Naive B cell (primary cell): ENCODE measurements at places on chromosomes 3 and 15.

GRCh38 chr3:98600412-98601095, 7.1 kb upstream of the CPOX start:
- peaks cover 2% of the 10 kb centered on the region for H3K4me1 ChIP-seq
- H3K4me3 ChIP-seq: no peak overlapping the region
- H3K27me3 ChIP-seq: peaks cover 5% of the 10 kb centered on the region
- H3K27ac ChIP-seq: no peak overlapping the region

DNA sequence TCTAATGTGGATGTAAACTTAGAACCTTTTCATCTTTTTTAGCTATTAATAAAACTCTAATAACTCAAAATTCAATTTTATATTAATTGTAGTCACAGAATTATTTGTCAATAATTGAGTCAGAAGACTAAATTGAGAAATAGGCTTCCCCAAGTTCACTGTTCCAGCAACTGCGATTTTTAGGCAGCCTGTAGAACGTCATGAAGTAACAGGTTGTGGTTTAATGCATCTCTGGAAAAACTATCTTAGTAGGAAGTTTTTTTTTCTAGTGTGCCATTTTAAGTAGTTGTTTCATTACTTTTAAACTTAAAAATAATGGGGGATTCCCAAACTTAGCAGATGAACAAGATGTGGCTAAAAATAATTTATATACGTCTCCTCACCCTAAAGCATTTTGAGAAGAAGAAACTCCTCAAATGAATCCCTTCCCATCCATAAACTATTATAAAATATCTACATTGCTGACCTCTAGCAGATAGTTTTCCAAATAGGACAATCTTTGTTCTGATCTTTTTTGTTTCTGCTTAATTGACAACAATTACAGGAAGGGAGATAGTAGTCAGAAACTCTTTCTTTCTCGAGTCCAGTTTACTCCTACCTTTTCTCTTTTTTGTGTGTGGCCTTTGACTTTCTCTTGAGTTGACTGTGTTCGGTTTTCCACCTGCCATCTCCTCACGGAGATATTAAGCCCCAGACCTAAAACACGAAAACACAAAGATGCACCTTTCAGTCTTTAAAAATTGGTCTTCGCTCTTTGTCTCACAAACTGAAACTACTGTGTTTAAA, 43.1 kb downstream of the LRCH3 start:
- no peak overlapping the region for H3K4me3 ChIP-seq

DNA sequence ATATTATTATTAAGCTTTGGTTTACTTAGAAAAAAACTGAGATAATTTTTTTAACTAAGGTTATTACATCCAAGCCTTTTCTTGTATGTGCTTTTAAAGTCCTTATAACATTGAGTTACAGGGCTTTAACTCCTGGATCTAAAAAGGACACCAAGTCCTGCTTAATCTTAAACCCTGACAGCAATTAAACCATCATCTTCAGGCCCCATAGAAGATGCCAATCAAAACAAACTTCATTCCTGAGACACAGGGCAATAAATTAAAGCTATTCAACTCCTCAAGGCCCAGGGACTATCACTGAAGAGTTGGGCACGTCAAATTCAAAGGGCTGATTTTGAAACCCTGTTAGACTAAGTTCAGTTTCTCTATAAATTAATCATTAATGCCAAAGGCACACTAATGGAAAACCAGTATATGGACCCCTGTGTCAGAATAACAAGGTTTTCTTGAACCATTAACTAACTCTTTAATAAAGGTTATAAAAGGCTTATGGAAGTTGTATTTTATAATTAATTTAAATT, 1152.6 kb downstream of the NSUN3 start:
- no peaks in the 10 kb centered on the region for H3K4me1 ChIP-seq
- H3K36me3 ChIP-seq: no peaks in the 10 kb centered on the region
- H3K27ac ChIP-seq: no peak overlapping the region
- H3K27me3 ChIP-seq: no peaks in the 10 kb centered on the region
- H3K4me3 ChIP-seq: no peak overlapping the region

GRCh38 chr3:88248658-88249057, 98.9 kb downstream of the C3orf38 start:
- no peak overlapping the region for H3K4me3 ChIP-seq
- peaks cover 2% of the 10 kb centered on the region for H3K4me1 ChIP-seq
- H3K27ac ChIP-seq: no peak overlapping the region
- peaks cover 11% of the 10 kb centered on the region for H3K27me3 ChIP-seq
- peaks cover 6% of the 10 kb centered on the region for H3K36me3 ChIP-seq
- no peak for DNase-seq

- H3K27me3 ChIP-seq: no peaks in the 10 kb centered on the region
- no peaks in the 10 kb centered on the region for H3K4me1 ChIP-seq
- H3K36me3 ChIP-seq: no peaks in the 10 kb centered on the region
- no peak overlapping the region for H3K27ac ChIP-seq
Observed at GRCh38 chr3:73341272-73341935, 279.9 kb downstream of the EBLN2 start.

- peaks cover 9% of the 10 kb centered on the region for H3K27me3 ChIP-seq
- H3K36me3 ChIP-seq: no peaks in the 10 kb centered on the region
- peak overlapping the region; percentile 89 for H3K4me3 ChIP-seq
- DNase-seq: no peak
- peaks cover 19% of the 10 kb centered on the region for H3K4me1 ChIP-seq
Observed at GRCh38 chr3:9915254-9916141, 1.4 kb upstream of the IL17RC start.

DNA sequence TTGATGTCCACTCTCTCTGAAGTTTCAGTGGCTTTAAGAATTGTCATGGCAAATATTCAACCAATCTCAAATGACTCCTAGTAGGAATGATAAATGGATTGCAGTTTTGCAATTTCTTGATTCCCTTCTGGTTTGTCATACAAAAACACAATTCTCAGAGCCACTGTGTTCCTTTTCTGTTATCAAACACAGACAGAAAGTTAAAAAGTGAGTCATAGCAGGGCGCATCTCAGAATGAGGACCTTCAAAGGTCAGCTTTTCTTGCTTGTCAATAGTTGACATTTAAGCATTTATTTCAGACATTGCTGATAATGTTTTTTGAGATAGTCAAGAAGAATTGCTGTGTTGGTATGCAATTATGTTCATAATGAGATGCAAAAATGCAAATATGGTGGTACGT, 405.9 kb downstream of the NR2F2 start:
- no peak overlapping the region for H3K4me3 ChIP-seq
- H3K27me3 ChIP-seq: no peaks in the 10 kb centered on the region
- no peak overlapping the region for H3K27ac ChIP-seq
- H3K4me1 ChIP-seq: no peaks in the 10 kb centered on the region
- no peaks in the 10 kb centered on the region for H3K36me3 ChIP-seq

- peak; percentile 32 for DNase-seq
- no peaks in the 10 kb centered on the region for H3K27me3 ChIP-seq
- peak overlapping the region; percentile 95 for H3K27ac ChIP-seq
- peaks cover 5% of the 10 kb centered on the region for H3K36me3 ChIP-seq
Observed at GRCh38 chr15:90000186-90001001, 730 bp upstream of the ZNF710 start.

DNA sequence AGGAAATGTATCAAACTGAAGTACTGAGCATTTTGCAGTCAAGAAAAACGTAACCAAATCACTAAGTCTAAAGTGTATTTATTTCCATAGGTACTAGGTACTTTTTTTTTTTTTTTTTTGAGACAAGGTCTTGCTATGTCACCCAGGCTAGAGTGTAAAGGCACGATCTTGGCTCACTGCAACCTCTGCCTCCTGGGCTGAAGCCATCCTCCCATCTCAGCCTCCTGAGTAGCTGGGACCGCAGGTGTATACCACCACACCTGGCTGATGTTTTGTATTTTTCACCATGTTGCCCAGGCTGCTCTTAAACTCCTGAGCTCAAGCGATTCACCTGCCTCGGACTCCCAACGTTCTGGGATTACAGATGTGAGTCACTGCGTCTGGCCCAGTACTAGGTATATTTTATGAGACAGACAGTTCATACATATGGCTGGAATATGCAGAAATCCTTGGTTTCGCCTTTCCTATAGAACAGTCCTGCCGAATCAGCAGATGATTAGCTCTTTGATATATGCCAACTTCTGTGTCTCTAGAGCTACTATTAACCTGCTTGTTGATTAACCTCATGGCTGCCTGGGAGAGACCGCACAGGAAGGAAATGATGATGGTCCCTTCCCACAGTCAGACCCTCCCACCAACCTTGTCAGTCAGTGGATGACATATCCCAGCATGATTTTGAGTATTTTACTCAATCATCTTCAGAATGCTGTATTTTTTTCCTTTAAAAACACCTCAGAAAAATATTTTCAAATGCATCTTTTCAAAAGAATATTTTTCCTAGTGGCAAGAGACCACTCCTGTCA, 32.3 kb downstream of the TMOD3 start:
- H3K4me1 ChIP-seq: peaks cover 37% of the 10 kb centered on the region
- peaks cover 23% of the 10 kb centered on the region for H3K36me3 ChIP-seq
- H3K27me3 ChIP-seq: no peaks in the 10 kb centered on the region
- H3K4me3 ChIP-seq: no peak overlapping the region
- DNase-seq: no peak

- no peaks in the 10 kb centered on the region for H3K27me3 ChIP-seq
- H3K4me3 ChIP-seq: no peak overlapping the region
- no peak for DNase-seq
- no peaks in the 10 kb centered on the region for H3K4me1 ChIP-seq
Observed at GRCh38 chr15:83746231-83746630, 92.3 kb downstream of the ADAMTSL3 start.

DNA sequence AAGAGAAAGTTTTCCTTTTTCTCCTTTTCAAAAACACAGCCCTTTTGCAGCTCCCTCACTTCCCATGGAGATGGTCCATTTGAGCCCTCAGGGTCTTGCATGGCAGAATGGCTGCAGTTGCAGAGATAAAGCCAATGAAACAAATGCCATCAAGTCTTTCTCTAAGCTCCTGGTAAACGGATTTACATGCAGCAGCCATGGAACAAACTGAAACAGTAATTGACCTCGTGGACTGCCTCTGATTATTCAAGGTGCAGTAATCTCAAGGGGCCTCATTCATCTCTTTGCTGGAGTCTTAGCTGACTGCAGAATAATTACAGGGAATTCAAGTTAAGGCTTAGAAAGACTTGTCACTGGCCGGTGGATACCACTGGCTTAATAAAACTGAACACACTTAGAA, 125.1 kb downstream of the SQOR start:
- no peak for DNase-seq
- no peaks in the 10 kb centered on the region for H3K4me1 ChIP-seq
- no peak overlapping the region for H3K4me3 ChIP-seq
- H3K27ac ChIP-seq: no peak overlapping the region

DNA sequence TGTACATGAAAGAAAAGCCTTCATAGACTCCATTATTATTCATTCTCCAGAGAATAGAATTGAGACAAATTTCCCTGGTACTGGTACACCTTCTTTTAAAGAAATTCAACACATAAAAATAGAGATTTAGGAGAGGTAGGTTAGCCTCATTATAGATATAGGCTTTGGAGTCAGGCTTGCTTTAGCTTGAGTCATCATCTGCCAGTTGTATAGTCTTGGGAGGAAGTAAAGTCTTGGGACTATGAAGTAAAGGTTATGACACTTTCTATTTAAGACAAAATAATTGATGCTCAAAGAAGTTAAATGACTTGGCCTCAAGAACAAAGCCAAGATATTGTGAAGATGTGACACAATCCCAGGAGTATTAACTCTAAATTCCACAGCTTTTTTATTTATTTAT, 4.3 kb downstream of the HRG start:
- H3K36me3 ChIP-seq: no peaks in the 10 kb centered on the region
- no peak for DNase-seq
- H3K4me1 ChIP-seq: no peaks in the 10 kb centered on the region
- peaks cover 44% of the 10 kb centered on the region for H3K27me3 ChIP-seq

- peak overlapping the region; percentile 99 for H3K4me3 ChIP-seq
- H3K27me3 ChIP-seq: no peaks in the 10 kb centered on the region
- peak overlapping the region; percentile 99 for H3K27ac ChIP-seq
- no peaks in the 10 kb centered on the region for H3K36me3 ChIP-seq
Observed at GRCh38 chr3:42014921-42015533, 53.1 kb upstream of the ULK4 start.

DNA sequence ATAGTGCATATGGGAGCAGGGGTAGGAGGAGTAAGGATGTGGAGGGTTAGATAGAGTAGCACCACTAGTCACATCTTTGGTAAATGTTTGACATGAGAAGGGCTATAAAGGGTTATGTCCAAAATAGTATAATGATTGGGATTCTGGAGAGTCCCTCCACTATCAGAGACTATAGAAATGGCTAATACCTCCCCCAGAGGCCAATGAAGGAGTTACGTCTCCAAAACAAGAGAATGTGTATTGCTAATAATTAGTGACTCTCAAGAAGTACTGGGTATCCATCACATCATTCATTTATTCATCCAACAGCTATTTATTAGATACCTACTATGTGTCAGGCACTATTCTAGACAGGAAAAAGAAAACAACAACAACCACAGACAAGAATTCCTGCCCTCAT, 203.7 kb upstream of the UMPS start:
- no peak overlapping the region for H3K27ac ChIP-seq
- H3K27me3 ChIP-seq: peaks cover 38% of the 10 kb centered on the region
- H3K4me3 ChIP-seq: no peak overlapping the region
- DNase-seq: no peak
- H3K36me3 ChIP-seq: no peaks in the 10 kb centered on the region

GRCh38 chr3:65144791-65145351, 457.1 kb upstream of the ADAMTS9 start:
- DNase-seq: no peak
- no peaks in the 10 kb centered on the region for H3K27me3 ChIP-seq
- H3K27ac ChIP-seq: no peak overlapping the region
- no peak overlapping the region for H3K4me3 ChIP-seq
- H3K4me1 ChIP-seq: no peaks in the 10 kb centered on the region

DNA sequence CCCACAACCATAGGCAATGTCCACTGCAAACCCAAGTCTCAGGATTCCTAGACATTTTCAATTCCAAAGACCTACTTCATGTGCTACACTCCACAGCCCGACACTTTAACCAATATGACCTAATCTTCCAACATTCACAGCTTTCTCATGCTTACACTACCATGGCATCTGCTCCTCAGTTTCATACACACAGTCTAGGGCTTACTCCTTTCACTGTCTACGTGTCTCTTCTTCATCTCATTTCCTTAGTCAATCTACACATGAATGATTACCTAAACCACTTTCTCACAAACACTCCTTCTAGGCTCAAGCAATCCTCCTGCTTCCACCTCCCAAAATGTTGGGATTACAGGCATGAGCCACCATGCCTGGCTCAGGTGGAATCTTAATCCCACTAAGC, 106.3 kb downstream of the STAG1 start:
- H3K4me3 ChIP-seq: no peak overlapping the region
- no peaks in the 10 kb centered on the region for H3K36me3 ChIP-seq
- no peaks in the 10 kb centered on the region for H3K27me3 ChIP-seq

- DNase-seq: no peak
- H3K36me3 ChIP-seq: no peaks in the 10 kb centered on the region
- H3K4me1 ChIP-seq: no peaks in the 10 kb centered on the region
- no peaks in the 10 kb centered on the region for H3K27me3 ChIP-seq
- H3K27ac ChIP-seq: no peak overlapping the region
Observed at GRCh38 chr15:50148362-50148963, 29.4 kb upstream of the ATP8B4 start.

GRCh38 chr15:57112178-57112577, 193.7 kb downstream of the TCF12 start:
- peaks cover 56% of the 10 kb centered on the region for H3K4me1 ChIP-seq
- no peaks in the 10 kb centered on the region for H3K36me3 ChIP-seq
- H3K4me3 ChIP-seq: no peak overlapping the region
- no peaks in the 10 kb centered on the region for H3K27me3 ChIP-seq
- no peak for DNase-seq
- H3K27ac ChIP-seq: no peak overlapping the region

GRCh38 chr15:24955531-24955921, 739 bp downstream of the SNRPN start:
- peak overlapping the region; percentile 89 for H3K4me3 ChIP-seq
- peaks cover 4% of the 10 kb centered on the region for H3K27me3 ChIP-seq
- H3K4me1 ChIP-seq: peaks cover 19% of the 10 kb centered on the region
- no peaks in the 10 kb centered on the region for H3K36me3 ChIP-seq
- DNase-seq: peak; percentile 2
